ENCODE measurements at places on chromosomes 5 and 9.

DNA sequence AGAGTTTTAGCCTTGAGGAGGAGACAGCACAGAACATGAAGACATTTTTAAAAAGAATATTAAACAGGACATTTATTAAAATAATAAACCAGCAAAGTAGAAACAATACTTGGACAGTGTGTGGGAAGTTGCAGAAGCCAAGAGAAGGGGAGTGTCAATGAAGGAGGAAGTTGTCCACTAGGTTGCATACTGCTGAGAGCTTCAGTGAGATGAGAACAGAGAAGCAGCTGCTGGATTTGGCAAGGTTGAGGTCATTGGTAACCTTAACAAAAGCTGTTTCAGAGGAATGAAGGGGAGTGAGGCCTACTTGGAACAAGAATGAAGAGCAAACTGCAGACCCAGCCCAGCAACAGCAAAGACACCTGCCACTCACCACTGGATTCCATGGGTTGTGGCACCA lies 11.4 kb downstream of the BHMT start:
- no peak for DNase-seq

DNA sequence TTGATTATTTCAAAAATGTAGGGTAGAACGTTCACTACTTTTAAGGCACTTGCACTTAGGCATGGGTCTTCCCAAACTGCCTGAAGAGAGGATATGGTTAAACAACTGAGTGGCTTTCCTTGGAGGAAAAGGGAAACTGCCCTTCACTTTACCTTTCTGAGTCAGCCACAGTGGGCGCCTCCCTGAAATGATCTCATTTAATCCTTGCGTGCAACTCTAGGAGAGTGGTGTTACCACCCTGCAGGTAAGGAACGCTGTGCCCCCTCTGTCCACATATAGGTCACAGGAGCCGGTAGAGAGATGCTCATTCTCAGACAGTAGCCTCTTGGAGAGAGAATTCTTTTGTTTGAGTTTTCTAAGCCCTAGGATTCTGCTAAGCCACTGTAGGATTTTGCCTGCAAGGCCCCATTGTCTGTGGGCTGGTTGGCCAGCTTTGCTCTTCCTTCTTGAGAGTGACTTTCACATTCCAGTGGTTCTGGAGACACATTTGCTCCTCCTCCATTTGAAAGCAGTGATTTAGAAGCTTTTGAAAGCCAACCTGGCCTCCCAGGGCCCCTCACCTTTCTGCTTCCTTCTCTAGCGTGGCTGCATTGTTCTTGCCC lies 110.3 kb upstream of the CTSL start:
- DNase-seq: no peak

GRCh38 chr5:17801595-17801994 lies 167.3 kb downstream of the TAF11L14 start:
- DNase-seq: no peak

- DNase-seq: no peak
These were observed 852.3 kb upstream of the DMAC1 start for GRCh38 chr9:8651846-8652215.

DNA sequence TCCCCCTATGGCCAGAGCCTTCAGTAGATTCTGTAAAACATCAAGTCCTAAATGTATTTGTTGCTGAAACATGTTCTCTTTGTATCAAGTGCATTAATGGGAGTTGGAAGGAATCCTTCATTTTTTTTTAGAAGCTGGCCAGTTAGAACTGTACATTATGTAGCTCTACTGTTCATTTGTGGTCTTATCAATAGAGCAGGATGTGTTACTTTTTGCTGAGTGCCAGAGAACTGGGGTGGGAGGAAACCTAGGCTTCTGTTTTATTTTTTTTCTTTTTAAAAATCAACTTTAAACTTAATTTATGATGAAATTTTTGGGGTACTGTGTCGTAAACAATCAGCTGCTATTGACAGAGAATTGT lies 5.1 kb downstream of the PIP5K1B start:
- DNase-seq: no peak

GRCh38 chr5:112385969-112386368 lies 33.1 kb downstream of the EPB41L4A start:
- no peak for DNase-seq

DNA sequence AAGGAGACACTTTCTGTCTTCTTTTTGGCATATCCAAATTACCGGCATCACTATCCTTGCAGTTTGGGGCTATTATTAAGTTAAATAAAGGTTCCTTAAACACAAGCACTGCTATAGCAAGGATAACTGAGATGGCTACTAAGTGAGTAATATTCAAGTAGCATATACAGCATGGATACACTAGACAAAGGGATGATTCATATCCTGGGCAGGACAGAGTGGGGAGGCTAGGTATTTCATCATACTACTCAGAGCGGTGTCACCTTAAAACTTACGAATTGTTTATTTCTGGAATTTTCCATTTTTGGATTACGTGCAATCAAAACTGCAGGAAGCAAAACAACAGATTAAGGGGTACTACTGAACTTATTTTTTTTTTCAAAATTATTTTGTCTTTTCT lies 54.1 kb downstream of the FER start:
- no peak for DNase-seq

- no peak for DNase-seq
These were observed 197.5 kb downstream of the ARHGEF28 start for GRCh38 chr5:73823508-73823925.

GRCh38 chr5:165630261-165630778 lies 2124.9 kb downstream of the MAT2B start:
- DNase-seq: no peak

GRCh38 chr9:15513335-15513734 lies 2.6 kb upstream of the PSIP1 start:
- no peak for DNase-seq

DNA sequence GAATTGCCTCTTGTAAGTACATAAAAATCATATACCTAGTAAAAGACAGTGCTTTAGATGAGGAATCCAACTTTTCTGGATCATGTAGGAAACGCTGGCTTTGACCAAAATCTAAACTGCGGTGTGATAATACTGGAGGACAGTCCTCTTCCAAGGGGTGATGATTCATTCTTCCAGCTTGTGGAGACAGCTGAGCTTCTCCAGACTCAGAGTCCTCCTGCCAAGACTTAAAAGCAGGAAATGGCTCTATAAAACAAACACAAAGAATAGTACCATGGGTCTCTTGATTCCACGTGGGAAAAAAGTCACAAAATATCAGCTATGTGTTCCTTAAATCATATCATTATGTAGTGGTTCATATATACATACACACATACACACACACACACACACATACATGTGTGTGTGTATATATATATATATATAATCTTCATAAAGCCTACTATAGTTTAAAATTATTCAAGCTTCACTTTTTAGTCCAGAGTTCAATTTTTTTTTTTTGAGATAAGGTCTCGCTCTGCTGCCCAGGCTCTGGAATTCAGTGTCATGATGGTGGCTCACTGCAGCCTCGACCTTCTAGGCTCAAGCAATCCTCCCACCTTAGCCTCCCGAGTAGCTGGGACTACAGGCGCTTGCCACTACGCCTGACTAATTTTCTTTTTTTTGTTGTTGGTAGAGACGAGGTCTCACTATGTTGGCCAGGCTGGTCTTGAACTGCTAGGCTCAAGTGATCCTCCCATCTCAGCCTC lies 65.0 kb downstream of the PKD2L2 start:
- no peak for DNase-seq

- DNase-seq: no peak
These were observed 39.6 kb downstream of the TRIO start for GRCh38 chr5:14182761-14183160.

DNA sequence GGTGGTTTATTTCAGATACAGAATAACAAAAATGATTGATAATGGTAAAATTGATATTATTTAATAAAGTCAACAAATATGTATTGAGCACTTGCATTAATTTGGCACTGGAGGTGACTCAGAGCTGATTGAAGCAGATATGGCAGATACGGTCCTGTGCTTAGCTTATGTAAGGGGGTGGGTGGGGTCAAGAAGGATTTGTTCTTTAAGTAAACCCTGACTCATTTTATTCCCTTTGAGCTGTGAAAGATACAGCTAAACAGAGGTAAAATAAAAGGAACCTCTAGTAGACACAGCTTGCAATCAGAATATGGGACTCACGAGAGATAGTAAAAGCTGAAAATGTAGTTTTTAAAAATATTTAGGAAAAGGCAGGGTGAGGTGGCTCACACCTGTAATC lies 201.3 kb upstream of the CLINT1 start:
- DNase-seq: no peak

DNA sequence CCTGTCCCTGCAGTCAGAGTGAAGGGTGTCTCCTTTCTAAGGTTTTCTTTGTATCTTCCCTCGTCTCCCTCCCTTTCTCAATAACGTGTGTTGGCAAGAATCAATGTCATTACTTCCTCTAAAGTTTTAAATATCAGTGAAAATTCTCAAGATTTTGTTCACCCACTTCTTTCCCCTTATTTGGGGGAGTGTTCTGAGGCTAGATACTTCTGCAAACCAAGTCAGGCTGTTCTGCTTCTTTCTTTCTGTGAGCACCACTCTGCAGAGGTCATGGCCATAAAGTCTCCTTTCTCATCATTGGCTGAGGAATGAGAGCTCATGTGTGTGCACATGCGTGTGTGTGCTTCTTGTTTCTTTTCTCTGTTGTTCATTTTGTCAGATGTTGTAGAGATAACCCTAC lies 26.6 kb upstream of the SPATA31C2 start:
- DNase-seq: no peak

DNA sequence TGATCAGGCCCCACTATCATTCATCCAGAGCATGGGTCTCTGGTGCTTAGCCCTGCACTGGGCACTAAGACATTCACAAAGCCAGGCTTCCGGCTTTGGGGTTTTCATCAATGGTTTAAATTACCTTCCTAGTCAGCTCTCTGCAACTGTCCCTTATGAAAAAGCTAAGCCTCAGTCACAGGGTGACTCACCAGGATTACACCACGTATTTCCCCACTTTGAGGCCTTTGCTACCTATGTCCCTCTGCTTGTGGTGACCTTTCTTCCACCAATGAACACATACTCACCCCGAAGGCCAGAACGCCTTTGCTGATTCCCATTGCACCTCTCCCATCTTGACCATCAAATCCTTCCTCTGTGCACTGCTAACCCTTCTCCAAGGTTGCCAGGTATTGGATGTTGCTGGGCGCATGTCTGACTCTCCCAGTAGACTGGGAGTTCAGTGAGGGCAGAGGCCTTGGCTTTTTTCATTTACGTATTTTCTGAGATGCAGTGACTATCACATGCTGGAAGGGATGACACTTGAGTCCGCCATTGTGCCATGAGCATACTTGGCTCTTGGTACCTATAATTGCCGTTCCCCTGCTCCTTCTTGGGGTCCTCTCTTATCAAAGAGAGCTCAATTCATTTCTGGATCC lies 58.7 kb upstream of the TNFSF8 start:
- no peak for DNase-seq

DNA sequence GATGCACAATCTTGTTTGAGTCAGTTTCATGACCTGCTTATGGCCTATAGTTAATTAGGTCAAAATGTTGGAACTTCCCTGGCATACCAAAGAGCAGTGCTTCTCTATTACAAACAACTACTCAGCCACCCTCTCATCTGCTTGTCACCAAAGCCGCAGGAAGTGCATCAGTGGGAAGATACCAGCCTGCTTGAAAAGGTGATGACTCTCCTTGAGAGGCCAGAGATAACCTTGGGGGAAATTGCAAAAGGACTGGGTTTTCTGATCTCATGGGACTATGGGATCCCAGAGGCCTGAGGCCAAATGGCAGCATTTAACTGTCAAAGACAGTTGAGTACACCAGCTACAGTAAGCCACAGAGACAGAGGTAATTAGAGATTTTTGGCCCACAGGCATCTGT lies 69.9 kb downstream of the C9orf57 start:
- DNase-seq: no peak

DNA sequence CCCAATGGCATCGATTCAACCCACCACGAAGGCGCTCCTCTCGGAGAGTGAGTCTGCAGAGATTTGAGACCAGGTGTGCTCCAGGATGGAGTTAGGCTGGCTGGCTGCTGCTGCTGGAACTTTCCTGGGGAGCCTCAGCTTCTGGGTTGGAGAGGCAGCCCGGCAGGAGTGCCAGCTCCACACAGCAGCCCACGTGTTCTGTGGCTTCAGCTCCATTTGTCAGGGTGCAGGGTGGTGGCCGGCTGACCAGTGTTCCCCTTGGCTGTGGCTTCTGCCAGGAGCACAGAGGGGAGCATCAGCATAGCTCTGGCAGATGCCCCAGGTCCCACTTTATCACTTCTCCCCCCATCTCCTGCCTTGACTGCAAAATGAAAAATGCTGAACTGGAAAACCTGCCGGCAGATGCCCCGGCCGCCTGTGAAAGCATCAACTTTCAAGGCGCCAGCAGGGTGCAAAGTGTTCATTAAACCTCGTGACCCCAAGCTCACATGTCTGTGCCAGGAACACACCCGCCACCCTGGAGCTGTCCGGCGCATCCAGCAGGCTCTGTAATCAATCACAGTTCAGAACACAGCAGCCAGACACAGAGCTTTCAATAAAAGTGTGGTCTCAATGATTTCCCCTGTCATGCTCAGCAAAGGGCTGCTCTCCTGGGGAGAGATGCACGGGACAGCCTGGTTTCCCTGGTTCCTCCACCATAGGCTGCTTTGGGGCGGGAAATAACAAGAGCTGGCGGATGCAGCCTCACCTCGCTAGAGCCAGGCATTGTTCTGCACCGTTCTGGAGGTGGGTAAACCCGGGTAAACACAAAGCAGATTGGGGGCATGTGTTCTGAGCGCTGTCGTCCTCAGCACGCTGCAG lies 53.2 kb downstream of the TRIP13 start:
- DNase-seq: no peak

- DNase-seq: no peak
These were observed 10.8 kb downstream of the GABRB2 start for GRCh38 chr5:161535762-161536161.

DNA sequence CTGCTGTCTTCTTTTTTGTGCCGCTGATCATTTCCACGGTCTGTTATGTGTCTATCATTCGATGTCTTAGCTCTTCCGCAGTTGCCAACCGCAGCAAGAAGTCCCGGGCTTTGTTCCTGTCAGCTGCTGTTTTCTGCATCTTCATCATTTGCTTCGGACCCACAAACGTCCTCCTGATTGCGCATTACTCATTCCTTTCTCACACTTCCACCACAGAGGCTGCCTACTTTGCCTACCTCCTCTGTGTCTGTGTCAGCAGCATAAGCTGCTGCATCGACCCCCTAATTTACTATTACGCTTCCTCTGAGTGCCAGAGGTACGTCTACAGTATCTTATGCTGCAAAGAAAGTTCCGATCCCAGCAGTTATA lies 17.1 kb downstream of the F2R start:
- DNase-seq: no peak

DNA sequence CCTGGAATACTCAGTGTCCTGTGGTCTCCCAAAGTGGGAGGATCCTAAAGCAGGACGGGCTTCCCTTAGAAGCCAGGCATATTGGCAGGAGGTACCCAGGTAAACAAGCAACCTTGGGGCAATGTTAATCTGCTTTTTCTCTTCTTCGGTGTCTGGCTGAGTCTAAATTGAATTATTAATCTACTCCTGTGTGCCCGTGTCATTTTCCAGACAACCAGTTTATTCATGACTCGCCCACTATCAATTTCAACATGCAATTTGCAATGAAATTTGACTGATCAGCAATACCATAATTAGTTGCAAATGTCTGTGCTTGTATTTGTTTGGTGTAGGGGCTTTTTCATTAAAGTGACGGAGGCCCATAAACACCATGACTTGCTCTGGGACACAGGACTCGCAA lies 32.9 kb upstream of the JADE2 start:
- DNase-seq: no peak

GRCh38 chr9:110142868-110143481 lies 65.0 kb downstream of the C9orf152 start:
- no peak for DNase-seq

GRCh38 chr5:3943859-3944258 lies 348.2 kb downstream of the IRX1 start:
- no peak for DNase-seq

GRCh38 chr5:96173366-96173765 lies 211.7 kb upstream of the ELL2 start:
- no peak for DNase-seq

- no peak for DNase-seq
These were observed 34.8 kb downstream of the OLFM1 start for GRCh38 chr9:135122316-135122715.
